GM19239 (cell line): ENCODE measurements at places on chromosomes 7 and 10.

DNA sequence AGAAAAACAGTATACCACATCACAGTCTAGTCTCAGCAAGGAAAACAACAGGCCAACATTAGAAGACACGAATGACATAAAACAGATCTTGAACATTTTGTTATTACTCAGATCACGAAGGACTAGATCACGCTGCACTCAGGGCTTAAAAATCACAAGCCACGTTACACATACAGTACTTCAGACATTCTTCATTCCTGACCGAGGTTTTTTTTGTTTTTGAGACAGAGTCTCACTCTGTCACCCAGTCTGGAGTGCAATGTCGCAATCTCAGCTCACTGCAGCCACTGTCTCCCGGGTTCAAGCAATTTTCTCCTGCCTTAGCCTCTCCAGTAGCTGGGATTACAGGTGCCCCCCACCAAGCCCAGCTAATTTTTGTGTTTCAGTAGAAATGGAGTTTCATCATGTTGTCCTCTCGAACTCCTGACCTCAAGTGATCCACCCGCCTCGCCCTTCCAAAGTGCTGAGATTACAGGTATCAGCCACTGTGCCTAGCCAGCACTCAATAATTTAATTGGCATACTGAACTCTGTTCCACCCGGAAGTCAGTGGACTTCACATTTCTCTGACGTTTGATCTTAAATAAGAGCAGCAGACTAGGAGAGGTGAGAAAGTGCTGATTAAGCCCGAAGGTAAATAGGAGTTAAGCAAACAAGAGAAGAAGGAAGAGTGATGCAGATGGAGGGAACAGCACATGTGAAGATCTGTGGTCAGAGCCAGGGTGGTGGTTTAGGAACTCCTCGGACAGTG lies 3.5 kb downstream of the AIMP2 start:
- no peak for DNase-seq

DNA sequence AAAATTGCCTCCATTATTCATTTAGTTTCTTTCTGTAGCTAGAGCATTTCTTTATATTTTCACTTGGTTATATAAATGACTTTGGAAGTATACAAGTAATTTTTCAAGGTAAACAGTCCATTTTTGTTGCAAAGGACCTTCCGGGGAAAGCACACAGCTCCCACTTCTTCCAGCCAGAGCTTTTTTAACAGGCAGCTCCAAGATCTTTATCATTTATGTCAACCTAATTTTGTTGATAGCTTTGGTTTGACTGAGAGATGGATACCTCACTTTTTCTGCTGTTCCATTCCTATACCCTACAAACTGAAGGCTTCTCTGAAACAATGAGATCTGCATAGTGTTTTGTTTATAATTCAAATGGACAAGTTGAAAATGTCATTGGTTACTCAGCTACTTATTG lies 49.3 kb upstream of the RAB11FIP2 start:
- no peak for DNase-seq

- DNase-seq: no peak
These were observed 88.6 kb downstream of the MPP7 start for GRCh38 chr10:28214219-28214618.

- DNase-seq: no peak
These were observed 176.9 kb downstream of the DNAJB6 start for GRCh38 chr7:157513682-157514081.

DNA sequence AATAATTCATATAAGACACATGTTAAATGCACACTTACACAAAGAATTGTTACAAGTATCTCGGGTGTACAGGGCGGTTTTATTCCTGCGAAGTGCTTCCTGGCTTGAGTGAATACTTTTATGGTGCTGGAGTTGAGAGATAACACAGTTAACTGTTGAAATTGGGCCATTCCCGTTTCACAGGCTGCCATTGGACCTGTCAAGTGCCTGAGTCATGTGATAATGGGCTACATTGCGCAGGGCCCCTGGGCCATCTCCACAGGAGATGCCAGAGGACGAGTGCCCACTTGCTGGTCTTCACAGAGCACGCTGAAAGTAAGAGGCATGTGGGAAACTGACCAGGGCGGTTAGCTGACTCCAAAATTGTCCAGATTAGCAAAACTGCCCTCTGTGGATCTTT lies 4.8 kb downstream of the FBH1 start:
- no peak for DNase-seq

- no peak for DNase-seq
These were observed 150.0 kb upstream of the LAMB4 start for GRCh38 chr7:108280136-108280535.

DNA sequence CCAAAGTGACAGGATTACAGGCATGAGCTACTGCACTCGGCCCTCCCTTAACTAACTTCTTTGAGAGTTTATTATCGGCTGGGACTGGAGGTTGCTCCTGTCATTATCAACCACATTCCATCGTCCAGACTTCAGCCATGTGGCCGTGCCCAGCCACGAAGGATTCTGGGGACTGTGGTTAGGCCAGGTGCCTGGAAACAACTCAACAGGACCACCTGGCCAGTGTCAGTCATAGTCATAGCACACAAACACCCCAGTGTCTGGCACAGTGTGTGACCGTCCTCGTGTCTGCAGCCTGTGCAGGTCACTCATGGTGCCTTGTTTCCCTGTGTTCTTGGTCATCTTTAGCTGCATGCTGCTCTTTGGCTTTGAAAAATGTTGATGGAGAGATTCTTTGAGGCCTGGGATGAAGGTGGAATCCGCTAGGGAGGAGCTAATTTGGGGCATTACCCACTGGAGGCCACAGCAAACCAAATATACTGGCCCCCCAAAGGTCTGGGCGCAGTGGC lies 12.7 kb upstream of the AMZ1 start:
- DNase-seq: no peak

- no peak for DNase-seq
These were observed 3.8 kb upstream of the DGKI start for GRCh38 chr7:137850571-137850970.

- DNase-seq: no peak
These were observed 157.1 kb downstream of the ZEB1 start for GRCh38 chr10:31476088-31476487.

DNA sequence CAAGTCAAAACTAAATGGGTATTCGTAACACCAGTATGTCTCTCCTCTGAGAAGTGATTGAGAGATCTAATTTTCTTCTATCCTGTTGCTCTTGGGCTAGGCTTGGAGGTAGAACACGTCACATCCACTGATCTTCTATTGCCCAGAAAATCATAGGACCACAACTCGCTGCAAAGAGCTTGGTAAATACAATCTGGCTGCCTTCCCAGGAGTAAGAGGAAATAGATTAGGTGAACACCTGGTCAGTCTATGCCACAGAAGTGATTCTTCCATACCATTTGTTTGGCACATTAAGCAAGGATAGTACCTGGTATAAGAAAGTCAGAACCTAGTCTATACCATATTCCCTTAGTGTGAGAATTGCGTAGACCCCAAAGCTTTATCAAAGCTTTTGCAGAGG lies 129.3 kb upstream of the PHYHIPL start:
- DNase-seq: no peak

DNA sequence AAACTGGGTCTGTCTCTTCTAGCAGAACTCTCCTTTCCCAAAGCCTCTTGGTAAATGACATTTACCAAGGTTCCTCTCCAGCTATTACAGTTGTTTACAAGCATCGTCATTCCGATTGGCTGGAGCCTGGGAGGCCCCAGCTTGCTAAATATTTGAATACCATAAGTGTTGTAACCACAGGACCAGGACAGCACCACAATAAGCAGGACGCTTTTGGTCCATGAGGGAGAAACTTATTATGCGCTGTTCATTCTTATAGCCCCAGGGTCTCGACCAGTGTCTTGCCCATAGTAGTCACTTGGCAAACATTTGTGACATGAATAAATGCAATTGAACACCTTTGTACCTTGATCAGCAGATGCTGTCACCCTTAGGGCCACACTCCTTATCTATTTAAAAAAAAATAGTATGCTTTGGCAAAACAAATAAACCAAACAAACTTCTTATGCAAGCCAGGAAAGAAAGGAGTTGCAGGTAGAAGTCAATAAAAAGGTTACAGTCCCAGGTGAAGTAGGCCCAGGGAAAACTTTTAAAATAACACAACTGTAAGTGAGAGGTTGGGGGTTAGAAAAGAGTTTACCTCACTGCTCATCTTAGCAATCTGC lies 32.8 kb downstream of the NRAP start:
- DNase-seq: no peak

DNA sequence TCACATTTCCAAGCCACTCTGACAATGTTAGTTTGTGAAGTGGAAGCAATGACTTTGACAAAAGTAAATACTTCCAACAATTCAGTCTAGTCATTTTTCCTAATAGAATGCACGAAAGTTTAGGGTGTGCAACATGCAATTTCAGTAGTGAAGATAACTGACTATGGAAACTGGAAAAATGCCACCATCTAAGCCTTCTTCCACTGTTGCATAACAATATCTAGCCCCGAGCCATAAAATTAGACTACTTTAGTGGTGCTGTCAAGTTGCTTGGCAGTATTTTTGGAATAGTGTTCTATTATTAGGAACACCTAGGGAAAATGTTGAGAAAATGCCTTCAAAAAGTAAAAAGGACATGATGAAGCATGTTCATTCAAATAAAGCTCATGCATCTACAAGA lies 17.9 kb downstream of the SEMA3A start:
- DNase-seq: no peak

DNA sequence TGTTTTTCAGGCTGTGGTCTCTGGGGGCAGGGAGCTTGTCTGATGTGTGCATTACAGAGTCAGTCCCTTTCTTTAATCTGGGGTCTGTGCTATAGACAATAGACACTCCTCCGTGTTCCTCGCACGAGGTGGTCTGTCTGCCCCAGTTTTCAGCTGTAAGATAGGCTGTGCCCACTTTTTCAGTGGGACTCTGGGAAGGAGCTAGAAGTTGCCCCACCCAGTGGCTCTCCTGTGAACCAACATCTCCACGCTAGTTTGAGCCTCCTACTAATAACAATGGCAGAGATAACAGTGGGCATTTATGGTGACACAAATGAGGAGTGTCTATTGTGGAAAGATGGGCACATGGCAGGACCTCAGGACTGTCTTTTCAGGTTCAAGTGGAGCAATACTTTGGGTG lies 44.0 kb downstream of the ADRB1 start:
- no peak for DNase-seq

- DNase-seq: no peak
These were observed 655.4 kb upstream of the MKI67 start for GRCh38 chr10:128781637-128782036.
